Renal cortical epithelial cell (primary cell): ENCODE measurements at places on chromosomes 12 and 14. TPM values are rescaled to one million over a fixed set of nuclear protein-coding genes. Genes with fewer than 3 reads are reported as not detected.

DACT1 gene
- total RNA-seq: 6.9 and 15.5 TPM in 2 replicates

KCNC2 gene
- under 0.01 TPM in 1 of 2 replicates, not detected in the other for total RNA-seq

EML1 gene
- 69.3 and 130 TPM in 2 replicates for total RNA-seq

PLEKHD1 gene
- 0.10 TPM in 1 of 2 replicates, not detected in the other for total RNA-seq

TSPAN19 gene
- total RNA-seq: 0.15 TPM in 1 of 2 replicates, not detected in the other

ASIC1 gene
- total RNA-seq: 0.30 TPM in 1 of 2 replicates, not detected in the other

HELB gene
- total RNA-seq: 4.5 and 8.9 TPM in 2 replicates

DNA sequence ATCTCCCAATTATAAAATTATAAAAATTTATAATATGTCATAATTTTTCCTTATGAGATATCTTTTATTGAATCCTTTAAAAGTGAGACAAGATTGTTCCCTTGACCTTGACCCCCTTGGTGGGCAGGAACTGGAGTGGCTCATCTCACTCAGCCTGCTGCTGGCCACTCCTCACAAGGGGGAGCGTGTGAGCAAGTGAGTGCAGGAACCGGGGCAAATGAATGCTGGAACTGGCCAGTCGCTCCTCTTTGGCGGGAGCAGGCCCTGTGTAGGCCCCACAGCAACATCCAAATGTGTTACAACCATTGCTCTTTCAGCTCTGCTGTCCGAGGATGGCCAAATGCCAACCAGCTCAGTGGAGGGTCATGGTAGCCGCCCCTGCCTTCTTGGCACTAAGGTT lies 178.8 kb downstream of the ETNK1 start:
- DNase-seq: no peak

DNA sequence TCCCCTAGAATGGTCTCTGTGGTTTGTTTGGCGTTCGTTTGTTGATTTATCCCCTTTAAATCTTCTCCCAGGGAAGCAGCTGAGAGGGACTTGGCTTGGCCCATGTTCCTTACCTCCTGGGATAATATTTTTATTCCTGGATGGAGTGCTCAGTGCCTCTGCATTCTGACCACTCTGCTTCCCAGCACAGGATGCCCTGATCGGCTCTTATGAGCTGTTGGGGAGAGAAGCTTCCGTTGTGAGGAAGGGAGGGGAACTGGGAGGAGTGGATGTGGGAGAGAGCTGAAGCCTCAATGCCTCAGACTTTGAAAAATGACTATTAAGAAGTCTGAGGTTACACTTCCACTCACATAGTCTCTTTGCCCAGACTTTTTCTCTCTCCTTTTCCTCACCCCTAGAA lies 114.8 kb downstream of the SMOC1 start:
- DNase-seq: no peak

DNA sequence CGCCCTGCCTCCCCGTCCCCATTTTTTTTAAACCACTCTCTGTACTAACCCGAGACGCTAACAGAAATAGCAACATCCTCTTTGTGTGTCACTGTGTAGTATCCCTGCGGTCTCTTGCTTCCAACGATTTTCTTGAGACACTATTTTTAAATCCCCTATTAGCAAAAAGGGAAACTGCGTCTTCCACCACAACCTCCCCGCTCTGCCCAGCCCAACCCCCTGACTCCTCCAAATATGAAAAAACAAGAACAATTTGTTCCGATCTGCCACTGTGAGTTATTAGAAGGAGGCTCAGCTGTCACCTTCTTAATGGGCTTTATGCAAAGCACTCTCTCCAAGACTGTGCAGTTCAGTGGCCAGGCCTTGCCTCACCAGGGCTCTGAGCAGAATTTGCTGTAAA lies 76.3 kb downstream of the MAP1LC3B2 start:
- DNase-seq: no peak

DNA sequence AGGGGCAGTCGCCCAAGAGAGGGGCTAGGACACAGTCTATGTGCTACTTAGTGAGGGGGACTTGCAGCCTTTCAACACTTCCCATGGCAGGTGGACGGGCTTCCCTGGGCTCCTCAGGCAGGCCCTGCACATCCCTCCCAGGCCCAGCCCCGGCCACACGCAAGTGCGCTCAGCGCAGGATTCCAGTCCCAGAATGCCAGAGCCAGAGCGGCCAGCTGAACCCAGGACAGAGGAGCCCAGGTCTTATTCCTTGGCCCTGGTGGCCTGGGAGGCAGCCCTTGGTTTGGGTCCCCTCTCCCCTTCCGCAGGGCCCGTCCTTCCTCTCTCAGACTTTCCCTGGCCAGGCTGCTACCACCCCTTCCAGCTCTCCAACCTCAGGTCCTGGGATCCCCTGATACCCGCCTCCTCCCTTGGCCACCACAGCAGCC lies 12.0 kb downstream of the DLK1 start:
- no peak for DNase-seq

DNA sequence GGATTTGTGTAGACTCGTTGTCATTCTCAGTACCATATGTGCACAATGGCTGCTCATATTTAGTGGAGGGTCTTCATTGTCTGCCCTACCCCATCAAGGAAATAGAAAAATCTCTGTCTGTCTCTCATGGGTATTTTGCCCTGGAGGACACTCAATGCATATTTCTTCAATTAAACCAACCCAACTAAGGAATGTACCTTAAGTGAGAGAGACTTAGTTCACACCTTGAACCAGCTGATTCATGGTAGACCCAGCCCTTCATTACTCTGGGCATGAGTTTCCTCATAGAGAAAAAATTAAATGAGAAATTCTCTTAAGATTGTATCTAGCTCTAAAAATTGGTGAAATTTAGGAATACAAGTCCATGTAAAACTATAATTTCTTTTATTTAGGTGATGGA lies 107.1 kb upstream of the PLEKHG7 start:
- DNase-seq: peak; percentile 22

- no peak for DNase-seq
Measured at GRCh38 chr12:47249082-47249481, 169.3 kb upstream of the AMIGO2 start.

GRCh38 chr14:99441157-99441870 lies 39.3 kb downstream of the SETD3 start:
- no peak for DNase-seq

- DNase-seq: peak; percentile 30
Measured at GRCh38 chr12:59023861-59024424, 103.6 kb upstream of the LRIG3 start.

GRCh38 chr14:101635749-101636560 lies 74.7 kb downstream of the DIO3 start:
- no peak for DNase-seq

- no peak for DNase-seq
Measured at GRCh38 chr14:100065942-100066574, 836 bp downstream of the EVL start.

DNA sequence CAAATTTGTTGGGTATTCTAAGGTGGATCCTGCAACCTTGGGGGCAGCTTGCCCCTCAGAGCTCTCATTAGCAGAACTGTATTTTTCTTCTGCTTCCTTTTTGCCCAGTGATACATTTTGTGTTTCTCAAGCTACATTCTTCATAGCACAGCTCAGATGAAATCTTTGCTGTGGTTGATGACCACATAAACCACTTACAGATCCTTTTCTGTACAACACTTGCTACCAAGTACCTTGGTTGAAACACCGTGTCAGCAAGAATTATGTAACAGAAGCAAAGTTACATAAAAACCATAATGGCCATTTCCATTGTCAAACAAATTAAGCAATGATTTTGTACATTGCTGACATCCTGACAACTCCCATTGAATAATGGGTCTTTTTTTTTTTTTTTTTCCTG lies 9.7 kb upstream of the PLBD1 start:
- DNase-seq: peak; percentile 80

DNA sequence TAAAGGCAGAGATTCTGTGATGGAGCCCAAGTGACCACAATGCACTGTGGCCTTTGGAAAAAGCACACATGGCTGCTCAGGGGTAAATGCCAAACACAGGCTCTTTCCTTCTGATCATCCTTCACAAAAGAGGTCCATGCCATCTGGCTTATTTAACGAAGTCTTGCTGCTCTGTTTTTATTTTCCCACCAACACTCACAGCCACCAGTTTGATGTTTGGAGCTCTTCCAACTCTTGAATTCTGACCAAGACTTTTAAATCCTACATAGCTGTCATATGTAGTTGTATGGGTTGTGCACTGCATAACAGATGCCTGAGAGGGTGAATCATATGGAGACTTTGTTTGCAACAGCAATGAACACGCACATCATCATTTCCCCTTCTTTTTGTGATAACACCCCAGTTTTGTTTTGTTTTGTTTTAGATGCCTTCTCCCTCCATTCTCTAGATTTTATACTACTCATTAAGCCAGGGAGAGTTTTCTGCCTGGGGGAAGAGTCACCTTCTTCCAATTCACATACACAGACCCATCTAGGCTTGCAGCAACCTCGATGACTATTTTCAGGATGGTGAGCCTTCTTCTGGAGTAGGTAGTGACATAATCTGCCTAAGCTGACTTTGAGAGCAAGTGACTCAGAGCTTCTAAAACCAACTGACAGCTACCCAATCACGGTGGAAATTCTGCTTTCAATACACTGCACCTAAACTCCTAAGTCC lies 145.2 kb upstream of the WSCD2 start:
- no peak for DNase-seq

GRCh38 chr12:132178801-132179401 lies 34.6 kb downstream of the NOC4L start:
- no peak for DNase-seq

DNA sequence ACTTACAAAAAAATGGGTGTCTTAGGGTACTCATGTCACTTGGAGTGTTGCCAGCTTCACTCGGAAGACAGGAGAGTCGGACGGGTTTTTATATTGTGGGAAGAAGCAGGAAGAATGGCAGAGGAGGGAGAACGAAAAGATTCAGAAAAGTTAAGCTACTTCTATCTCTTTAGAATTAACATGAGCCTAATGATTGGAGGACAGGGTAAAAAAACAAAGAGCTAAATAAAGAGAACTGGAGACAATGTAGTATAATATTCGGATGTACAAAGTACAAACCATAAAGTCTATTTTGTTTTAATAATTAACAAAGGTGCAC lies 43.9 kb downstream of the EFCAB11 start:
- peak; percentile 50 for DNase-seq

DNA sequence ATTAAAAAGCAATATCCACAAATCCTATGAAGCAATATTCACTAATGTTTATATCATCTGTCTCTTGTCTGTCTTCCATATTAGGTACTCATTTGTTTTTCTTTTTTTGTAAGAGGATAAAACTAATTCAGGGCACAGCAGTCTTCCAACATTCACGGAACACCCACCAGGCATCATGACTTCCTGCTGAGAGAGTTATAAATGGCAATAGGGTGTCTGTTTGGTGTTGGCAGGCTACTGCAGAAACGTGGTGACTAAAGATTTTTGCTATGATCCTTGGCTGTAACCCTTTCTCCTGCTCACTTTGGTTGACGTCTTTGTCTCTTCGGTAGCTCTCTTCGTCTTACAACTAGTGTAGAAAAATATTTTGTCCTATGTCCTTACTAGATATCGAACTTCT lies 860.6 kb upstream of the MGAT4C start:
- DNase-seq: no peak

DNA sequence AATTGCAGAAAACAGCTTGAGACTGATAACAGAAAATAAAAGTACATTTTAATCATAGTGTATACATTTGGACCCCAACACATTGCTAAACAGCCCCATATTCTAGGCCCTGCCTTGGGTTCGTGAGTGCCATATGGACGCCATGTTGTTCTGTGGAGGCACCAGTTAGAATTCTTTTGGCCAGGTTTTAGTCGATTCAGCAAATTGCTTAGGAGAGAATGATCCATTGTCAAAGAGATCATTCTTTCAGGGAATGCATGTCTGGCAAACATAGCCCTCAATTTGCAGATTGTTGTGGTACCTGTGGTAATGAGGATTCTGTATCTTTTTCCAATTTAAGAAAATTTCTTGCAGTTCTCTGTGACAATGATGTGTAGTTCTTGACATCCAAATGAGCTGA lies 183.6 kb upstream of the DDHD1 start:
- no peak for DNase-seq

- no peak for DNase-seq
Measured at GRCh38 chr12:67073336-67073735, 195.8 kb upstream of the CAND1 start.

DNA sequence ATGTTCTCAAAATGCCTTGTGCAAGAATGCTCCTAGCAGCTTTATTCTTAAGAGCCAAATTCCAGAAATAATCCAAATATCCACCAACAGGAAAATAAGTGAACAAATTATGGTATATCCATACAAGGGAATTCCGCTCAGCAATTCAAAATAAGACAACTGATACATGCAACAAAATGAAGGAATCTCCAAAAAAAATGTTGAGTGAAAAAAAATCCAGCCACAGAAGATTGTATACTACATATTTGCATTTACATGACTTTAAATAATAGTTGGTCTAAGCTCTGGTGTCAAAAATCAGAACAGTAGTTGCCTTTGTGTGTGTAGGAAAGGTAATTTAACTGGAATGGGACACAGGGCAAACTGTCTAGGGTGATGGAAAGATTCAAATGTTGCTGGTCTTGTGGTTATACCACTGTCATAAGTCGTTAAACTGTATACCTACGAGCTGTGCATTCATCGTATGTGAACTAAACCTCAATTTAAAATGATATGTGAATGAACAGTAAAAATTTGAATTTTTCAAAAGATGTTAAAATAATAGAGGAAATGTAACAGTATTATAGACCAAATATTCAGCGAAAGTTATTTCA lies 3.2 kb downstream of the CD69 start:
- DNase-seq: no peak

DNA sequence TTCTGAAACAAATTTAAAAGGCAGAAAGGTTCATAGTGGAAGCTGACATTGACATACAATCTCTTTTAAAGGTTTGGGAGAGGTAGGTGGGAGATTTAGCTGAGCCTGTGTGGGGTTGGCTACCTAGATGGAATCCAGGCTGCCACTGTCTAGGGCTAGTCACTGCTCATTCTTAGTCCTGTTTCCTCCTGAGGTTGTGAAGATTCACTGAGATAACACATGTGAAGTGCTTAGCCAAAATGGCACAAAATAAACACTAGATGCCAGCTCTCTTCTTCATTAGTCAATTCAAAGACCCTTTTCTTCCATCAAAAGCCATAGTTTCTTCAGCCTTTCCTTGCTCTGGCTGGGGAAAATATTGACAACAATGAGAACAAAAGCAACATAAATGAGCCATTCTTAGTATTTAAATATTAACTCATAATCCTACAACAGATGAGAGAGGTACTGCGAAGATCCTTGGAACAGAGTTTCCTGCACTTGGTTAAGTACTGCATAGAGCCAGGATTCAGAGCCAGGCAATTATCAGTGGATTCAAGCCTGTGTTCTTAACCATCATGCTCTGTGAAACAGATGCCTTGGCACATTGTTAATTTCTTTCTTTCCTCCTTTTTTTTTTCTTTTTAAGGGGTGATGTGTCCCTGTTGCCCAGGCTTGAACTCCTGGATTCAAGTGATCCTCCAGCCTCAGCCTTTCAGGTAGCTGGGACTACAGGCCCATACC lies 3.5 kb downstream of the MYF6 start:
- no peak for DNase-seq

DNA sequence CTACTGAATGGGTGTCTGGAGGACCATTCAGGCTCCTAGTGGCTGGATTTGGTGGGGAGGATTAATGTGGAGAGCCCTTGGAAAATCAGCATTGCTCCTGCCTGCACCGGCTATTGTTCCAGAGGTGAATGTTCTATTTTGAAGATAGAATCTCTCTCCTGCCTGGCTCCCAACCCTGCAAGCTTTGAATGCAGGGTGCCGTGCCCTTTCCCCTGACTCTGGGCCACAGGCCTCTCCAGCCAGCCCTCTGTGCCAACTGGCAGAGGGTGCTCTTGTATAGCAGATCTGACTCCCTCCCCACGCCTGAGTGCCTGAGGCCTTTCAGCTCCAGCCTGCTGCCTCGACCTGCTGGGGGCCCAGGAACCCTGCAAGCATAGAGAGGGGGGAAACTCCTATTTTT lies 106.8 kb downstream of the TMEM260 start:
- no peak for DNase-seq

GRCh38 chr14:73381380-73382013 lies 76.8 kb downstream of the NUMB start:
- DNase-seq: no peak
